ENCODE measurements at places on chromosomes 4 and X.
A peak's percentile ranks its signal among the peaks of the same experiment; 100 is the strongest.

DNA sequence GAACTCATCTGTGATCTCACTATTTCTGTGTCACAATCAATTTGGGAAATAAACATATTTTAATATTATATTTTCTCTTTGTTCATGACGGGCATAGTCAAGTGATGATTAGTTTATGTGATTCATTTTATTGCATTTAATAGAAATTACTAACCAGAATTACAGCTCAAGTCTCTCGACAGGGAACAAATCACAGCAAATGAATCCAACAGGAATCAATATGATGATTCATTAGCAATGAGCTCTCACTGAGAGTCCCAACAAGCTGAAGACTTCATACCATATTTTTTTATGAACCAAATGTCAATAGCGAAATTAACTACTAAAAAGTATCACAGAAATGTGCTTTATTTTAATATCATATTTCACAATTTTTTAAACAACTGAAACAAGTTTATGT, 649.7 kb downstream of the GRID2 start:
- no peak for DNase-seq

DNA sequence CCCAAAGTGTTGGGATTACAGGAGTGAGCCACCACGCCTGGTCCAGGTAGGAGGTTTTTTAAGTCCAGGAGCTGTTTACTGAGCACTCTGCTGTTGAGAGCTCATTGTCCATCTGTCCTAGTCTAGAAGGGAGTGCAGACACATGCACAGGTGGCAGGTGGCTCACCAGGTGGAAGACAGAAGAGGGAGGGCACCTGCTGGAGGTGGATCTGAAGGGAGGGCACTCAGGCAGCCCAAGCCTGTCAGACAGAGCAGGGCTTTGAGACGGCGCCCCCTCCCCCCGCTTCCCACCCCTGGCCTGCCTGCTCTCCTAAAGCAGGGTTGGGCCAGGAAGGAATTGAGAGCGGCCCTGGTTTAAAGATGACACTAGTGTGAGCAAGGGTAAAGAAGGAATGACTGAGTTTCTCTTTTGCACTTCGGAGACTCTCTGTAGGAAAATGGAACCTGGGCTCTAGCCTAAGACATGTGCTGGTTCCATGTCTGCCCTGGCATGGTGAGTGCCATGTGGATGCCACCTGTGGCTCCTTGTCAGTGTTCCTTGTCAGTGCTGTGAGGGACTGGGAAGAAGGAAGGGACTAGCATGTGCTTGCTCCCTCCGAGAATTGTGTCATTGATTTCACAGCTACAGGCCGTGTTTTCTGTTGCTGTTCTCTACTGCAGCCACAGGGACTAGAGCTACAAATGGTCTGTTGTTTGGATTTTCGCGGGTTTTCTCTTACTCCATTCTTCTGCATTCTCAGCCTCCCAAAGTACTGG, 108.6 kb downstream of the TNIP2 start:
- no peak for DNase-seq

GRCh38 chr4:17771284-17771908, 10.0 kb downstream of the FAM184B start:
- DNase-seq: no peak

DNA sequence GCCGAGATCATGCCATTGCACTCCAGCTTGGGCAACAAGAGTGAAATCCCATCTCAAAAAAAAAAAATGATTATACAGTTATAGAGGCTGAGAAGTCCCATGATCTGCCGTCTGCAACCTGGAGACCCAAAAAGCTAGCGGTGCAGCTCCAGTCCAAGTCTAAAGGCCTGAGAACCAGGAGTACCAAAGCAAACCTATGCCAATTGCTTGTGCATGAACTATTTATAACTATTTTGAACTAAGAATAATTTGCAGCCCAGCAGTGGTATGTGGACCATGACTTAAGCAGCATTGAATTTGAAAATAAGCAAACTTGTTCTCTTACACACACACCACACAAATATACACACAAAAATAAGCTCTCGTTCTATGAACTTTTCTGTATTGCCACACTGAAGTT, 51.8 kb downstream of the TASL start:
- DNase-seq: no peak

DNA sequence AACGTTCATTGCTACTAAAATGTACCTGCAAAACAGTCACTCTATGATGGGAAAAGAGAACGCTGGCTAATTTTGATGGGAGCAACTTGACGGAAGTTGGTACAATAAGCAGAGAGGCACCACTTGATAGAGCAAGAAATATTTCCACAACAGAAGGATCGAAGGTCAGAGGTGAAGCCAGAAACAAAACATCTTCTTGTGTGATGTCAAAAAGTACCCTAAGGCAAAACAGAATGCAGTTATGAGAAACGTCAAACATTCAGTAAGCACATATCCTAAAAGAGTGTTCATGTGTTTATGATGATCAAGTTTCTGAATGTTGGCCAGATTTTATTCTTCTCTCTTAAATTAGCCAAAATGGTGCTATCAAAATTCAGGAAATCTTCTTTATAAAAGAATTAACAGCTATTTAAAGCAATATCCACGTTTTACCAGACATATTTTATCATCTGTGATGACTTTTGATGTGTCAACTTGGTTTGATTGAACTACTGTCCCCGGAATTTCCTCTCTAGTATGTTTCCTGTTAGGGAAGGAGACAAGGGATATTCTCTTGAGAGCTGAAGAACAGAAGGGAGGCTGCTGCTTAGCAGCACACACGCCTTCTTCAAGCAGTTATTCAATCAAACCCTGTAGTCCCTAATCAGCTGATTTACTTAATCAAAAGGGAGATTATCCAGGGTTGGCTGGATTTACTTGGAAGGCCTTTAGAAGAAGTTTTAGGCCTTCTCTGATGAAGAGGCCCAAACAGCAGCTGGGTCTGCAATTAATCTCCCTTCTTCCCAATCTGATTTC, 15.7 kb downstream of the AASDH start:
- DNase-seq: no peak

DNA sequence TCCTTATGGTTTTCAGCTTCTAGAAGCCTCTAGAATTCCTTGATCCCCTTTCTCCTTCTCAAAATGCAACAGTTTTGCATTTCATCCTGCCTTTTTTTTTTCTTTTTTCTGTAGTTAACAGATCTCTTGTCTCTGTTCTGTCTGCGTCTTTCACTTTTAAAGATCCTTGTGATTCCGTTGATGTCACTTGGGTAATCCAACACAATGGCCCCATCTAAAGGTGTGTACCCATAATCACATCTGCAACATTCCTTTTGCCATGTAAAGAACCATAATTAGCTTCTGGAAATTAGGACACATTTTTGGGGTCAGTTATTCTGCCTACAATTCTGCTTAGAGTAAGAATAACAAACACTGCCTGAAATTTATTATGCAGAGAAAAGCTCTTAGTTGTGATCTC, 1180.9 kb upstream of the ADGRL3 start:
- no peak for DNase-seq

GRCh38 chr4:7353846-7354610, 80.7 kb downstream of the PSAPL1 start:
- DNase-seq: no peak

DNA sequence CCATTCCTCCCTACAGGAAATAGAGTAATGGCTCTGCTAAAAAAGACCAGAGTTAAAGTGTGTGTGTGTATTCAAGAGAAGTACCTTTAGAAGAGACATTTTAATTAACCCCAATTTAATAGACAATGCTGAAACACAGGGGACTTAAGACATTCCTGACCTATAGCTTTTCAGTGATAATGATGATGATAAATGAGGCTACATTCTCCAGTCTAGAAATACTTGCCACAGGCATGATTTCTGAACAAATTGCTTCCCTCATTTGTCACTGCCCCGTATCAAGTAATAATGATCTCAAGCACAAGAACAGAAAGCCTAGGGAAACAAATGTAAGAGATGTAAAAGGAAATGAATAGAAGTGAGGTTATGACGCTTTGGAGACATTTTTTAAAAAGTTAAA, 117.1 kb downstream of the UNC5C start:
- no peak for DNase-seq

DNA sequence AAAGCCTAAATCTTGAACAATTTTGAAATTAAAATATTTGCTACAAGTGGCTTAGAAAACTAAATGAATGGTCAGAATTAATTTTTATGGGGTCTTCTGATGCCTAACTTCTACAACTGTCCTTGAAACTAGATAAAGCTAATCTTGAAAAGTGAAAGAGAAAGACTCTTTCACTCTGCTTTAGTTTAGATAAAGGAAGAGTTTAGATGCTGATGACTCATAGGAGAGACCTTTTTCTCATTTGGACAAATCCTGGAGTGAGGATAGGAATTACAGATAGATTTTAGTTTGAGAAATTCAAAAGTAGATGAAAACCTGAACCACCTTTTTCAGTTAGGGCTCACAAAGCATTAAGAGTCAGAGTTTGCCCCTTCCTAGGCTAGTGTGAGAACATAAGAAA, 342.3 kb upstream of the GRID2 start:
- no peak for DNase-seq

DNA sequence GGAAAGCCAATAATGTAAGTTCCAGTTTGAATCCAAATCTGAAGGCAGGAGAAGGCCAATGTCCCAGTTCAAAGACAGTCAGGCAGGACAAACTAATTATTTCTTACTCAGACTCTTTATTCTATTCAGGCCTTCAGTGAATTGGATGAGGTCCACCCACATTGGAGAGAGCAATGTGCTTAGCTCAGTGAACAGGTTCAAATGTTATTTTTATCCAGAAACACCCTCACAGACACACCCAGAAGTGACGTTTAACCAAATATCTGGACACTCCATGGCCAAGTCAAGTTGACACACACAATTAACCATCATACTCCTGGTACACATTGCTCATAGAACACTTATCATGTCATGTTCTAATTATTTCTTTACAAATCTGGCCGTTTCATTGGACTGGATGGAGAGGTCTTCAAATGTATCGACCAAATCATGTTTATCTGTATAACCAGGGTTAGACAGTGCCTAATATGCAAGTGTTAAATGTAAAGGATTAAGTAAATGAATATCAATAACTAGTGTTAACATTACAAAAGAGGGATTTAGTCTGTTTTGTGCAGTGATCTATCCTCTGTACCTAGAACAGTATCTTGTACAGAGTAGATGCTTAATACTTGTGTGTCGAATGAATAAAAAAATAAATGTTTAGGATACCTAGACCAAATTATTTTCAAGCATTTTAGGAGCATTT, 27.1 kb upstream of the XK start:
- no peak for DNase-seq

DNA sequence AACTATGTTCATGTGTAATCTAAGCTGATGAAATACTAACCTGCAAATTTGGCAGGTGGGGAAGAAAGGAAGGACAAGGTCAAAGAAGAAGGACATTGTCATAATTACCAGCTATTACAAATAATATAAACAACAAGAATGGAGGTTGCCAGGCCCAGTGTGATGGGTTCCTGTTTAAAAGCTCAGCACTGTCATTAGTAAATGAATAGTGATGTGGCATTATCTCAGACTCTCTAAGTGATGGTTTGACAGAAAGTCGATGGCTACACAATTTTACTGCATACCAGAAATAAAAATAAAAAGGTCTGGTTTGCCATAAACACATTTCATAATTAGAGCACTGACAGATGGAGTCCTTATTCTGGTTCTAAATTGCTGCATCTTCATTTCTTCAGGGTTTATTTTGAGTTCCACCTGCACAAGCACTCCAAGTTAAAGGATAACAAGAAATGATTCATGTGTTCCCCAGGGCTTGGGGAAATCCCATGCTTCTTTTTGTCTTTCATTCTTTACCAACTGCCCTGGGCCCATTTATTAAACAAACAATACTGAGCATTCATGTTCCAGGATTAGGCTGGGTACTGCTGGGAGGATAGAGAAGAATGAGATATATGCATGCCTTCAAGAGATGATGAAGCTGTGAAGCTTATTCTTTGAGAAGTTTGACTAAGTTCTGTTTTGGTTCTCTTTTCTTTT, 367.8 kb upstream of the RASGEF1B start:
- DNase-seq: no peak

DNA sequence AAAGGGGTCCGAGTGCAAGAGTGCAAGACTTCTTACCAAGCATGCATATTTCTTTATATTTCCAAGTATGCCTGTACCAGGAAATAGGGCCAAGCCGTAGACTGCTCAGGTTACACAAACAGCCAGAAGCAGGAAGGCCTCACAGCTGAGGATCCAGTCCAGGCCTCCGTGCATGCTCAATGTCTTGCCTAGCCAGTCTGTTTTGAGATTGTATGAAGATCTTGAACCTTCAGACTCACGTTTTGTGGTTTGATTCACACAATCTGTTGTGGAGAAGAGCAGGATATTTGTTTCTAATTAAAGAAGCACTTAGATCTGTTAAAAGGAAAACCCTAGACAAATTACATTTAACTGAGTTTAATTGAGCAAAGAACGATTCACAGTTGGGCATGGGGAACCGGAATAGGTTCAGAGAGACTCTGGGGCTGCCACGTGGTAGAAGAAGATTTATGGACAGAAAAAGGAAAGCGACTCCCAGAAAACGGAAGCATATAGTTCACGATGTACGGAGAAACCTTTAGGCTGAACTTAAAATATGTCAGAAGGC, 1.2 kb downstream of the MGST2 start:
- DNase-seq: peak; percentile 42

GRCh38 chr4:83782591-83782990, 246.7 kb downstream of the GPAT3 start:
- DNase-seq: no peak

DNA sequence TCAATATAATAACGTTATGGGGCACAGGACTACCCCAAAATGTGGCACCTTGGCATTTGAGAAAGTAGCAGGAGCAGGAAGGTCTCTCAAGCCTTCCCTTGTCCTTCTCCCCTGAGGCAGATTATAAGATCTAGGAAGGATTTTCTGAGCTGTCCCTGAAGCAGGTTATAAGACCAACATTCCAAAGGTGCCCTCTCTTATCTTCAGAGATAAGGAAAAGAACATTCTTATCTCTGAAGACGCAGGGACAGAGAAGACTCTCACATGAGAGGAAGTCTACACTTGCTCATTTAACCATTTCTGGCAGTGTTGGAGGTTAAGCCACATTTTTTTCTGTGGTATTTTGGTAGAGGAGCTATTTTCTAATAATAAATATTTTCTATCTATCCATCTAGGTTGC, 437.9 kb upstream of the MAOA start:
- no peak for DNase-seq

DNA sequence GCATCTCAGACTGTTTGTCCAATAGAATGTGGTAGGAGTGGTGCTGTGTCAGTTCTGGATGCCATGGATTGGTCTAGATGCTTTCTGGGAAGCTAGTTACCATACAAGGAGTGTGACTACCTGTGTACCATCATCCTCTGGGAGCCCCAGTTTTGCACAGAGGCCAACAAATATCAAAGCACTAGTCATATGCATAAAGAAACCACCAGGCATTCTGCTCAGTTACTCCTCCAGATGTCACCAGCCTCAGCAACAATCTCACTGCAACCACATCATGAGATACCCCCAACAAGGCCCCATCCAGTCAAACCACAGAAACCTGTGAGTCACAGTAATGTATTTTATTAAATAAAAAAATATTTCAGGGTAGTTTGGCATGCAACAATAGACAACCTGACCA, 435.8 kb upstream of the CPEB2 start:
- DNase-seq: peak; percentile 18

DNA sequence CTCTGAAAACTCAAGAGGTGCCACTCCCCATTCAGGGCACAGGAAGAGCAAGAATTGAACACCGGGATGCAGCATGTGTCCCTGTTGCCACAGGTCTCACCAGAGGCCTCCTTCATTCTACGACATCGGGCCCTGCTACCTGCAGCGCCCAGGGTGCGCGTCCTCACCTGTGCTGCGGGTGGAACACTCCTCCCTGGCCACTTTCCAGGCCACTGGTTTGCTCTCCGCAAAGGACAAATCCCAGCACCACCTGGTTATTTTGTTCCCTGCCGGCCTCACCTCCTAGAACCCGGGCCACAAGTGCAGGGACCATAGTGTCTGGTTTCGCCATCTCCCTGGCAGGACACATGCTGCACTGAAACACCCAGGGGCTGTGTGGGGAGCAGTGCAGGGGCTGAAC, 14.3 kb upstream of the FAM3A start:
- DNase-seq: no peak

Measured in NB4 (cell line).